ENCODE measurements at places on chromosomes 16 and 17.
A peak's percentile ranks its signal among the peaks of the same experiment; 100 is the strongest.

GRCh38 chr16:88363239-88363891 lies 19.4 kb upstream of the ZNF469 start:
- no peak for DNase-seq

DNA sequence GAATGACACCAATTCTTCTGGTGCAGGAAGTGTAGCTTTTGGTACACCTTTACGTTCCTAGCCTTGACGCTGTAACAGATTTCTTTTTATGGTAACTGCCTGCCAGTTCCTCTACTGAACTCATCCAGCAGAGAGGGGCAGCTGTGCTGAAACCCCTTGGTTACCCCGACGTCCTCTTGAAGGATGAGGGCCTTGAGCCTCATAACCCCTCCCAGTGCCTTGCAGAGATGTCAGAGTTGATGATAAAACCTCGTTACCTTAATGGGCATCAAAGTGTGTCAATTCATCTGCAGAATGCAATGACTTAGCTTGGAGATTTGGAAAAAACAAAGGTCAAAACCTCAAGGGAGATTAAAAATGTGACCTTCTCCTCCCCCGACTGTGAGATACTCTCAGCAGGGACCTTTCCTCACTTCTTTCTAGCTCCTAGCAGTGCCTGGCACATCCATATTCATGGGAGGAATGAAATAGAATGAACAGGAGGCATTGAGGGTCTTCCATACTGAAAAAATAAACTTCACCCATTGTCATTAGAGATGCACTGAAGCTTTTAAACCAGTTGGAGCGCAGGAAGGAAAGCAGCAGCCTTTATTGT lies 69.2 kb downstream of the SDR42E1 start:
- no peak for DNase-seq

DNA sequence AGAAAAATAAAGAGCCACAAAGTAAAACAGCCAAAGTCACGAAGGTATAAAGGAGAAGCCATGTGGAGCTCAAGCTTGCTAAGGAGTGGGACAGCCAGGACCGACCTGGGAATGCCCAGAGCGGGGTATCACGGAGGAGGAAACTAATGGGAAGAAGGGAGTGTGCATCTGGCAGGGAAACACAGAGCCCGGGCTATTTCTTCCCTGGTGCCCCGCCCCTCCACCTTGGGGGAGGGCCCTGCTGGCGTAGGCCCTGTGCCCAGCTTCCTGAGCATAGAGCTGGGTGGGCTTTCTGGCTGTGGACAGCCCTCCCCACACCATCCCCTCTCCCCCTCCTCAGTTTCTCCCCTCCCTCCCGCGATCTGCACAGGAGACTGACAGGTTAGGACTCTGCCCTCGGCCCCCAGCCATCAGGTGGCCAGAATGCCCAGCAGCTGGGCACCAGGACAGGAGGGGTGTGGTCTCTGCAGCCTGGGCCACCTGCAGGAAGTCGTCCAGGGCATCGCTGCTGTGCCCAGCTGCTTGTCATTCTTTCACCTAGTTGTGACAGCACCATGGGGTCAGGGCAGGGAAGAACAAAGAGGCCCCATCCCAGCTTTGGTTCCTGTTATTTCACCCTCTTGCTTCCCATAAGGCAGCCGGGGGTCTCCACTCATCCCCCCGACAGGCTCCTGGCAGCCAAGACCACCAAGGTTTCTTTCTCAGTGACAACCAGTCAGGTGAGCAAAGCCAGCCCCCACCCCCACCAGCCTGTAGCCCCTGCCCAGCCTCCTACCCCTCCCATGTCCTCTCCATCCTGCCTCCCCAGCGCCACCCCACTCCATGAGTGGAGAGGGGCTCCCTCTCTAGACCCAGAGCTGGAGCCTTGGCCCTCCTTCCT lies 7.1 kb upstream of the DCAF7 start:
- DNase-seq, result no peak

- DNase-seq, result no peak
These were observed 640 bp upstream of the NAGLU start for GRCh38 chr17:42535155-42536047.

DNA sequence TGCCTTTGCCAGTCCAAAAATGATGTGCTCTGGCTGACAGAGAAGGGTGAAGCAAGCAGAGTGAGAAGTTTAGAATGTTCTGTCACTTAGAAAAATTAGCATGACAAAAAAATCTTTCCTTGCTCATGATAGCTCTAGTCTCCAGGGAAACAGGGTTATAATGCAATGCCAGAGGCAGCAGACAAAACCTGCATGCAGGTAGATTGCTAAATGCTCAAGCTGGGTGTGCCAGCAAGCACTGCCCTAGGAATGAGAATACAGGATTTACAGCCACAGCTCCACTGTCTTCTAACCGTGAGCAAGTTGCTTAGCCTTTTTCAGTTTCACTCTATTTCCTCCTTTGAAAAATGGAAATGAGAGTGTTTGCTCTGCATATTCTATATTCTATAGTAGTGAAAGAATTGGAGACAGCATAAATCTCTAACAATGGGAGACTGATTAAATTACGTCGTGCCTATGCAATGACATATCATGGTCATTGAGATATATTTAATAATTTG lies 516.6 kb upstream of the C16orf82 start:
- no peak for DNase-seq

DNA sequence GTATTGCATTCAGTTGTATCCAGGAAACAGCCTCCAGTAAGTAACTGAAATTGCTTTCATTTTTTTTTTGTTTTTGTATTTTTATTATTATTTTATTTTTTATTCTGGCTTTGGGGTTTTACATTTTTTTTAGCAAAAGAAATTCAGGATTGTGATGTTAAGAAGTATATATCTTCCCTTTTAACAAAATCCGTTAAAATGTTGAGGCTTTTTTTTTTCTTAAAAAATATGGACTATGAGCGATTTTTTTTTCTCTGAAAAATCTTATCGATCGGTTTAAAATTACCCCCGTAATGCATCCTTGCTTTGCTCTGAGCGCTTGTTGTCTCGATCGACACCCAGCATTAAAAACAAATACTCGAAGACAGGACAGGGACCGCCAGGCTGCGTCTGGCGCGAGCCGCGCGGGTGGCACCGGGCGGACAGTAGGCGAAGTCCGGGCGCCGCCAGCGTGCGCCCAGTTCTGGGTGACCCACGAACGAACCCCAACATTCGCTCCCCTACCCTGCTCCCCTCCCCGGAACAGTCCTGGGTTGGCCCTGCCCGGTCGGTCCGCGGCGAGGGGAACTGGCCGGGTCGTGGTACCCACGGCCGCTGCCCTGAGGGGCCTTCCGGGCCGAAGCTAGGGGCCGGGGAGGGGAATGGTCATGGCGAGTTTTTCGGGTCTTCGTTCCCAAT lies 482 bp downstream of the BAHCC1 start:
- no peak for DNase-seq

GRCh38 chr16:53414381-53414780 lies 19.9 kb upstream of the RBL2 start:
- DNase-seq, result no peak

DNA sequence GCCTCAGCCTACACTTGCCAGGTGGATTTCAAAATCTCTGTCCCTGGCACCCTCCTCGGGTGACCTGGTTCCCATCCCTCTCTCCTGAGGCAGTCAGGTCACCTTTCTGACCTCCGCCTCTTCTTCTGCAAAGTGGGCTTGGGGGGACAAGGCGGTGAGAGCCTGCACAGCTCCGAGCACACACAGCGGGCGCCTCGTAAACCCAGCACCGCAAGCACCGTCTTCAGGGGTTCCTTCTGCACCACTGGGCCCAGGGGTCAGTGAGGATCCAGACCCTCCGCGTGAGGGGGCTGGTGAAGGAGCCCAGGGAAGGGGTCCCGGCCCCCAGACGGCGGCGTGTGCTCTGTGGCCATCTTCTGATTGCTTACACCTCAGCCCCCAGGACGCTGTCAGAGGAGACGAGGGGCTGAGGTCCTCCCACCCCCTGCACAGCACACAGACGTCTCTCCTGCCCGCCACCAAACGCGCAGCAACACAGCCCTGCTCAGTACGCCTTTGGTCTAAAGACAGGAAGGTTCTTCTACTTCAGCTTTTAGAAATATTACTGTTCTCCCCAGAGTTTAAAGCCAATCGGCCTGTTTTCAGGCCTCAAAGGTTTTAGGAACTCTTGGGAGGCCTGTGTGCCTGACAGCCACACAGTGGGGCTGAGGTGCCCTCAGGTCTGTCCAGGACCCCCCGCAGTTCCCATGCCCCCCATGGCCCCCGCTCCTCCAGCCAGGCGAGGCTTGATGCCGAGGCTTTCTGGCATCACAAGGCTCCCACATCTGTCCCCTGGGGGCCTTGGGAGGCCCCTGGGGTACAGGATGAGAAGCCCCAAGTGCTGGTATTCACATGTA lies 2.7 kb downstream of the CBFA2T3 start:
- no peak for DNase-seq

DNA sequence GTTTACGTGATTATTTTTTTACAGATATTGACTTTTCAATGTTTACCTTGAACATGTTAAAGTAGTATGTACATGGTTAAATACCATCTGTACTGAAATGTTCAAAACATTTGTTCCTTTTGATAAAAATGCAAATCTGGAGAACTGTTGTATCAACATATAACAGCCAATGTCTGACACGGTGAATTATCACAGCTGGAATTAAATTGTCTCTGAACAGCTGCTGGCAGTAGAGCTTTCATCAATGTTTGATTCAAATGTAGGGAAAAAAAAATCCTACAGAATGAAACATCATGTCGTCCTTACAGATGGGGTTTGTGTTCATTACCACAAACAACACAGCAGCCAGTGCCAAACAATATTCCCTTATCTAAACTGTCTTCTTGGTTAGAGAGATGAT lies 79.9 kb downstream of the TOX3 start:
- no peak for DNase-seq

- DNase-seq, result no peak
These were observed 13.6 kb upstream of the MYO15B start for GRCh38 chr17:75573994-75574393.

DNA sequence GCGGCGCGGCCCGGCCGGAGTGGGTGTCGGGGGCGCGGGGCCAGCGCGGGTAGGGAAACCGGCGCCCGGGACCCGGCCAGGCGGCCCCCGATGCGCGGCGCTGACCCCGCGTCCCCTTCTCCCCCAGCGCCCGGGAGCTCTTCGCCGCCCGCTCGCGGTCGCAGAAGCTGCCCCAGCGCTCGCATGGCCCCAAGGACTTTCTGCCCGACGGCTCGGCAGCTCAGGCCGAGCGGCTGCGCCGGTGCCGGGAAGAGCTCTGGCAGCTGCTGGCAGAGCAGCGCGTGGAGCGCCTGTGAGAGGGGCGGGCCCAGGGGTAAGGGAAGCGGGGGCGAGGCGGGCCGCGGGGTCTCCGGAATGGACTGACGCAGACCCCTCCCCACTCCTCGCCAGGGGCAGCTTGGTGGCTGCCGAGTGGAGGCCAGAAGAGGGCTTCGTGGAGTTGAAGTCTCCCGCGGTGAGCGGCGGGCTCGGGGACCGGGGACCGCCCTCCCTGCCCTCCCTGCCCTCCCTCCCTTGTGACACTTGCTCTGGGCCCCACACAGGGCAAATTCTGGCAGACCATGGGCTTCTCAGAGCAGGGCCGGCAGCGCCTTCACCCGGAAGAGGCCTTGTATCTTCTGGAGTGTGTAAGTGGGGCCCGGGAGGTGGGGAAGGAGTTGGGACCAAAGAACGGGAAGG lies 430 bp downstream of the TSEN54 start:
- no peak for DNase-seq

- no peak for DNase-seq
These were observed 4.8 kb upstream of the RAB37 start for GRCh38 chr17:74732042-74732867.

- DNase-seq, result peak; percentile 35
These were observed 23.6 kb downstream of the CENPV start for GRCh38 chr17:16329519-16330271.

DNA sequence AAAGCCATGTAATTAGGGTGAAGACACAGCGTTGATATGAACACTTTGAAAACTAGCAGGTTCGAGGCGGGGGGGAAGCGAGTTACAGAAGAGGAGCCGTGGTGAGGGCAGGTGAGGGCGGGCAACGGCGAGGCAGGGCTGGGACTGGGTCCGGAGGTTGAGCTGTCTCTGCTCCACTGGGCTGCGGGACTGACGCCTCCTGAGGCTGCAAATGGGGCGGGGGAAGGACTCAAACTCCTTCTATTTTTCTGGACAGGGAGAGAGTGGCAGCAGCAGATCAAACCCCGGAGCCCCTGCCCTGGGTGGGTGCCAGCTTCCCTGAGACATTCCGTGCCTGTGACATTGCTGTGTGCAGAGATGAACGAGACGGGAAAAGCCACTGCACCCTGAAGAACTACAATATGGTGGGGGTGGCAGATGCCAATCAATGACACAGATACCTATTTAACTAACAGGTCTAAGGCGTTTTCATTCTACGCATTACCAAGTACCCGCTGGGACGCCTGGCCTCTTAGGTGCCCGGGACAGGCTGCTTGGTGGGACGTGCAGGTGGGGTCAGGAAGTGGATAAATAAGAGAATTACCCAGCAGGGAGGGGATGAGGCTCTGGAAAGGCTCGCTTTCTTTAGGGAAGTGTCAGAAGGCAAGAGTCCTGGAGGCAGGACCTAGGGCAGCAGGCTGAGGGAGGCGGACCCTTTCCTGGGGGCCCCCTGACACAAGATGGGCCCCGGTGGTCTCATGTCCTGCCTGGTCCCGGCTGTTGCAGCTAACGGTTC lies 30.4 kb downstream of the RPH3AL start:
- DNase-seq, result no peak

DNA sequence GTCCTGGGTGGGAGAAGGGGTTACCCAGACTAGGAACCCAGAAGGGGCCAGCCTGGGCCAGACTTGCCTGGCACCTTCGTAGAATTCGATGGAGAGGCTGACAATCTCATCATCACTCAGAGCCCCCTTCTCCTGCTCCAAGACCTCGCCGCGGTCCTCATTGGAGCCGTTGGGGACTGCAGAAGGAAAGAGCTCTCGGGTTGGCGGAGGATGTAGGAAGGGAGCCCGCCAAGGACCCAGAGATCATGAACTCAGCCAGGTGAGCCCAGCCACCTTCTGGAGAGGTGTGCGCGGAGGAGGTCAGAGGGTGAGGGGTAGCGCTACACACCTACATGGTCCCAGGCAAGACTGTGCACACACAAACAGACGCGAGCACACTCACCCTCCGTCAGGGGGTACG lies 8.5 kb downstream of the CISD3 start:
- DNase-seq, result no peak

GRCh38 chr16:87254296-87254695 lies 62.9 kb downstream of the C16orf95 start:
- DNase-seq, result no peak

All from AG08395 (cell line).